T-cell (primary cell): ENCODE measurements at places on chromosomes 7 and 10. TPM values are rescaled to one million over a fixed set of nuclear protein-coding genes. Genes with fewer than 3 reads are reported as not detected.

- DNase-seq: no peak
Observed at GRCh38 chr10:97547271-97547600, 25.3 kb upstream of the ANKRD2 start.

WIPF3 gene
- total RNA-seq: 0.16 TPM

DNA sequence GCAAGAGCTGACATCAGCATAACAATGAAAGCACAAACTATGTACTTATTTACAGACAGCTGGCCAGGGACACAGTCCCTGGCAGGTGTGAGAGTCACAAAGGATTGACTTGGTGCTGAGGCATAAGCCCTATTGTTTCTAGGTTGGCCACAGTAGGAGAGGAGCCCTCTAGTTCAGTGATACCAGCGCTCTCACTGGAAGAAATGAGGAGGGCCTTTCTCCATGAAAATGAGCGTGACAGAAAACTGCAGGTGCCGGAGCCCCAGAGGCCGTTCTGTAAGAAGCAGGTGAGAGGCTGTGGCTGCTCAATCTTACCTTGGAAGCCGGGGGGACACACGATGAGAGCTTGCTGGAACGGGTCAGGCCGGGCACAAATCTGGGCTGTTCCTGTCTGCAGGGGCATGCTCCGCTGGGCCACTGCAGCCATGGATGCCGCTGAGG, 90.5 kb downstream of the CLEC2L start:
- no peak for DNase-seq

DNA sequence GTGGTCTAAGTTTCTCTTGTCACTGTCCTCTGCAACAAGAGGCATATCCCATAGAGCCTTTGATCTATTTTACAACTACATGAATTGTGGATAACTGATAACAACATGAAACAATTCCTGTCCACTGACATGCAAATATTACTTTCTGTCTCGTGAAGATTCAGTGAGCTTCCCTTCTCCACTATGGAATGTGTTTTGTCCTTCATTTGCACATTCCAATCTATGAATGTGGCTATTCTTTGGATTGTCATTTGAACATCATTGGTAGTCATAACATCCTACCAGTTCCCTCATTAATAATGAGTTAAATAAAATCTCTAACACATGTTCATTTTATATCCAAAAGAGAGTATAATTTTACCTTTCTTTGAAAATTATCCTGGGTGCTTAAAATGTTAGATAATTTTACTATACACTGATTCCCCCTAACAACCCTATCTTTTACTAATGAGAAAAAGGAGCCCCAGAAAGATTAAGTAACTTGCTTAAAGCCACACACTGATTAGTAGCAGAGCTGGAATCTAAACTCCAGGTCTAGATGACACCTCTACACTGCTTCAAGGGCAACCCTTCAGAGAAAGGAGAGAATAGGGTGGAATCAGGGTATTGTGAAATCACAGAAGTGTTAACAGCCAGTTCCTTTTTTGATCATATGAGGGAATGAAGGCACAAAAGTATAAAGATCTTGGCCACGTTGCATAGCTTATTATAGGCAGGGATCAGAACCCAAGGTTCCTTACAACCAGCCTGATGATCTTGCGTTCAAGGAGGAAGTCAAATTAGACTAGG, 39.1 kb downstream of the PDE1C start:
- DNase-seq: no peak

NPY4R2 gene
- total RNA-seq: not detected
